Fibroblast of skin of right quadriceps (primary cell): ENCODE measurements at places on chromosomes 2 and 18.

DNA sequence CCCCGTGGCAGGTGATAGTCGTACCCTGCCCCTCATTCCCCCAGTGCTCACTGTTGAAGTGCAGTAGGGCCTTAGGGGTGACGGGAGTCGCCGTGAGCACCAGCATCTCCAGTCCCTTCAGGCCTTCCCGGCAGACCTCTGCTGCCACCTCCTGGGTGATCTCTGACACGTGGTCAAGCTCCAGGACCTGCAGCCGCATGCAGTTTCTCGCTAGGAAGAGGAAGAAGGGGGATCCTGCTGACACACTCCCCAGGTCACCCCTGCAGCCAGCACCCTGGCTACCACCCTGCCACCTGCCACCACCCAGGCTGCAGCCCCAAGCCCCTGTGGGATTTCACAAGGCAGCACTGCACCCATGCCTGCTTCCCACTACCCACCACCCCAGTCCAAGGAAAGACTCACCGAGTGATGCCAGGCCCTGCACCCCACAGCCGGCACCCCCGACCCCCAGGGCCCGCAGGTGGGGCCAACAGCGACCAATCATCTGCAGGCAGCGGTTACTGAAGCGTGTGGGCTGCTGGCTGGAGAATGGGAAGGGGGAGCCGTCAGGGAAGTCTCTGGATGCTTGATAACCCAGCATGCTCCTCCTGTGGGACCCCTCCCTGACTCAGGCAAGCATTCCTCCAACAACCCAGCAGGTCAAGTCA is 23.8 kb downstream of the FBXO41 start:
- peak; percentile 15 for DNase-seq

- DNase-seq, result no peak
Measured at GRCh38 chr2:54030806-54031205, 60.0 kb upstream of the PSME4 start.

GRCh38 chr2:182018218-182018617 is 32.6 kb downstream of the PPP1R1C start:
- DNase-seq, result peak; percentile 67

DNA sequence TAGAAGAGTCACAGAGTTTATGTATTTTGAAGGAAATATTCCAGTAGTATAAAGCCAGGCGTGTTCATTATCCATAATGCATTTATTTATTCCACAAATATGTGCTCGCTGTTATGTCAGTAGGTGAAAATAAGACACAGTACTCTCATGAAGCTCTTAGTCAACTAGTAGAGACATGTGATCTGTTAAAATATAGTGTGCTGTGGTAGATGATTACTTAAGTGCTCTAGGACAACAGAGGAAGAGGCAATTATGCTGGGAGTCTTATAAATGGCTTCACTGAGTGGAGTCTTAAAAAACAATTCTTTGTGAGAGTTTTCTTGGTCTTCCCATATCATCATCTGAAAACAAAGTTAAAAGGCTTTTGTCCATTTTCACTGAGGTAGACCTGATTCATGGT is 457.3 kb downstream of the XIRP2 start:
- no peak for DNase-seq

- DNase-seq, result peak; percentile 63
Measured at GRCh38 chr2:196696423-196697079, 57.0 kb downstream of the CCDC150 start.

DNA sequence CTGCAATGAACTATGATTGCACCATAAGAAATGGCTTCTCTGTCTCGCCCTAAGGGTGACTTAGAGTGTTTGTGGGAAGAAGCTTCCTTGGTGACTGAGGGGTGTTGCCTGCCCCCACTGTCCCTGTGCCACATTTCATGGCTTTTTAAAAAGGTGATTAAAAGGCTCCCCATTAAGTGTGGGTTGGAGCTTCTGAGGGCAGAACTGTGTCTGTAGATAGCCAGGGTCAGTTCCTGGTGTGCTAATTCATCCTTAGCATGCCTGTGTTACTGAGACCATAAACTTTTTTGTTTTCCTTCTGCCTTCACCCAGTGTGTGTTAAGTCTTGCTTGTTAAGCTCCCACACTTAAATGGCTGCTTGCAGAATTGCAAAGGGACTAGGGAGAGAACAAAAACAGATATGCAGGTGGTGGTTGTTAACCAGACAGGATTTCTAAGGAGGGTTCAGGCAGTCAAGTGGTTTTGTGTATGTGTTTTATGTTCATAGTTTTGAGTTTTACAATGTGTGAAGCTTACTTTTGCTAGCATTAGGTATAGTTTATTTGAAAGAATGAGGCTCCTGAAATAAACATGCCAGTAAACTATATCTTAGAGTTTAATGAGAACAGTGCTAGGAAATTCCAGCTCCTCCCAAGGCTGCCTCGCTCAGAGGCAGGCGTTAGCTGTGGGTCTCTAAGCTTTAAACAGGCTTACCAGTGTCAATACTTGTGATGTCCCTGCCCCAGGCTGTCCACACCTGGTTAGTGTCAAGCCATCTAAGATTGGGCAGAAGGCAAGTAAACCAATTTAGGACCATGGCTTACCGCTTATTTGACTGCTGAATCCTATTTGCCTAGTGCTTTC is 14.5 kb downstream of the CERS6 start:
- no peak for DNase-seq

GRCh38 chr2:73952499-73953446 is 26.1 kb downstream of the DGUOK start:
- peak; percentile 28 for DNase-seq
